ENCODE measurements at places on chromosomes 7 and 10. TPM values are rescaled to one million over a fixed set of nuclear protein-coding genes. Genes with fewer than 3 reads are reported as not detected.
A peak's percentile ranks its signal among the peaks of the same experiment; 100 is the strongest.

EPO gene
- 0.41 TPM for total RNA-seq

CDHR1 gene
- total RNA-seq = 1.8 TPM

AFAP1L2 gene
- 53.8 TPM for total RNA-seq

GPR85 gene
- 0.63 TPM for total RNA-seq

GSTO2 gene
- total RNA-seq = 55.8 TPM

TCF7L2 gene
- 4.7 TPM for total RNA-seq

PKD1L1 gene
- total RNA-seq = 0.07 TPM

MYPN gene
- total RNA-seq = not detected

SLC18A3 gene
- total RNA-seq = not detected

HABP2 gene
- not detected for total RNA-seq

TSPAN33 gene
- 1.4 TPM for total RNA-seq

PKD2L1 gene
- not detected for total RNA-seq

CACNB2 gene
- total RNA-seq = not detected

NUDT5 gene
- 114 TPM for total RNA-seq

NME8 gene
- not detected for total RNA-seq

SFRP5 gene
- not detected for total RNA-seq

PRPS1L1 gene
- not detected for total RNA-seq

DNA sequence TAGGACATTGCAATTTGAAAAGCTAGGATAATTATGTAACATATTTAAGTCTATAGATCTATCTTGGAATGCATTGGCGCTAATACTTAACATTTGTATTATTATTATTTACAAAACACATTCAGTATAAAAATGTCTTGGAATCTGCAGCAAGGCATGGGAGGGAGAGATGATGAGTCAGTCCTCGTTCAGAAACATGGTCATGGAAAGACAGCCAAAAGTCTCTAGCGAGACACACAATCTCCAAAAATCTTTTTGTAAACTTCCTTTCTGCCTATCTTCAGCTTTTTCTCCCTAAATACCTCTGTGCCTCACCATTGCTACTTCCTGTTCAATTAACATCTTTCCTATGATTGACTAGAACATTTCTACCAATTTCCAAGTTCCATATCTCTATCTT lies 188.4 kb upstream of the CACNA2D1 start:
- DNase-seq = no peak

GRCh38 chr7:98079891-98080648 lies 26.6 kb upstream of the LMTK2 start:
- no peak for DNase-seq

DNA sequence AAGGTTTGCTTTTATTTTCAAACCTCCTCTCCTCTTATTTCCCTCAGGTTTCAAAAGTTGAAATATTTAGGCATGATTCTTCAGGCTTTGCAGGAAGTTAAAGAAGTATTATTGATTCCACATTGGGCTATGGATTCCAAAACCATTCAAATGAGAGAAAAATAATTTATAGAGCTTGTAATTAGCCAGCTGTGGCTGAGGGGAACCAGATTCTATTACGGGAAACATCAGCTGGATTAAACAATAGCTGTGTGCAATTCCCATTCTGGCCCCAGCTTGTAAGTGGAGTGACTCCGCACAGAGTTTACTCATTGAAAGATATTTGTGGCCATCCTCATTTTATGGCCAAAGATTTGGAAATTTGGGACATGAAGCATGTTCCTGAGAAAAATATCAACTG lies 77.0 kb upstream of the PHYHIPL start:
- DNase-seq = no peak

- DNase-seq = no peak
Observed at GRCh38 chr7:16993543-16993942, 111.8 kb upstream of the AGR3 start.

DNA sequence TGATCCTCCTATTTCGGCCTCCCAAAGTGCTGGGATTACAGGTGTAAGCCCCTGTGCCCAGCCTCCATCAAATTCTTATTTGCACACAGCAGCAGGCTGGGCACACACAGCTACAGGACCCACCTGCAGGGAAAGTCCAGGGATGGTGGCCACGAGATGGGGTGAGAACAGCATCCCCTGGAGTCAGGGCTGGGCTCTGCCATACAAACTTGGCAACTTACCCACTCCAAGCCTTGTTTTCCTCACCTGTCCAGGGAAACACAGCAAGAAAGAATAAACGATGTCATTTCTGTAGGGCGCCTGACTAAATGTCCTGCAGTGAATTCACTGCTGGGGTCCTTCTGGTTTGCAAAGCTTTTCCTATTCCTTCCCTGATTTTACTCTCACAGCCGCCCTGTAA lies 5.5 kb downstream of the MYH16 start:
- DNase-seq = no peak

DNA sequence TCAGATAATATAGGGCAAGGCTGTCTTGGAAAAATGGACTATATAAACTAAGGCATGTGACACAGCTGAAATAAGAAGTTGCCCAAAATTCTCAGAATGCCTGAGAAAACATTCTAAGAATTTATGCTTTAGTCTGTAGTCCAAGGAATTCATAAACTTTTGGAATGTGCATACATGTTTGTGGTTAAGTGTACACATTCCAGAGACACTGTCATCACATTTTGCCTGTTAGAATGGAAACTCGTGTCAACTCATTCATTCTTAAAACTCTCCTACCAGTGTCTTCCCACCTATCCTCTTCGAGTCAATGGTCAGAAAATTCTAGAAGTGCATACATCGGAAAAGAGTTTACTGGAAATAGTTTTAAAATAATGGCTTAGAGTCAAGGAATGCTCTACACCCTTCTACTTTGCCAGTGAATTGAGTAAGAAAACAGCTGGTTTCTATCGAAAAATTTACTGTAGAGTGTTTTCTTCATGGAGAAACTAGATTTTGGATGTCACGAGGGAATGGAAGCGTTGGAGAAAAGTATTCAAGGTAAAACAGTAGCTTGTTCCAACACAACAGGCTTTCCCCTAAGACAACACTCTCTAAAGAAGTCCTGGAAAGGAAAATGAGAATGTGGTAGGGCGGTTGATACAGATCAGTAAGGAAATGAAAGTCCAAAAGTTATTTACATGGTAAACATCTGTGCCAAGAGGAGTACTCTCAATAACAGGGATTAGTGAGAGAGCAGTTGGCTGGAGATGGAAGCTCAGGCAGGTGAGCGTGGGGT lies 1177.6 kb upstream of the C7orf33 start:
- peak; percentile 58 for DNase-seq

- DNase-seq = no peak
Observed at GRCh38 chr7:141884539-141885225, 31.5 kb upstream of the OR9A4 start.

GRCh38 chr7:94972296-94972695 lies 64.9 kb downstream of the PPP1R9A start:
- no peak for DNase-seq

GRCh38 chr10:5582736-5583135 lies 58.0 kb downstream of the CALML3 start:
- no peak for DNase-seq

DNA sequence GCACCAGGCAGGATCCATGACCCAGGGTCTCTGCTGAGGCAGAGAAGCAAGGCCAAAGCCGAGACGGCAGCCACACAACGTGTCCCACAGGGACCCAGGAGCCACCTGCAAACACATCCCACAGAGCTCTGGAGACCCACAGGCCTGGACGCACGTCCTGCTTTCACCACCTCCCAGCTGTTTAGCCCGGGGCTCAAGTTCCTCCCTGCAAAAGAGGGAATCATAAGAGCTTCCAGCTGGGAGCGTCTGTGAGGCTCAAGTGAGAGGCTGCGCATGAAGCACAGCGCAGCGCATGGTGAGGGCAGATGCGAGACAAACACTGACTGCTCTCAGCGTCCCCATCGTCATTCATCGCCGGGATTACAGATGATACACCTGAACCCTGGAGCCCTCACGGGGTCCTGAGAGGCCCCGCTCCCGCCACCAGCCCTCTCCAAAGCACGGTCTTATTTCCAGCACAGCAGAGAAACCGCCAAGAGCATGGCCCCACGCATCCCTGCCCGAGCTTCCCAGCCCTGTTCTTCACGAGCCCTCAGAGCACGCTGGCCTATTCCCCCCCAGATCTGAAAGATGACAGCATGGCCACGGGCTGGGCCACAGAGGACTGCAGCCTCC lies 88.7 kb downstream of the MAD1L1 start:
- DNase-seq = no peak

- DNase-seq = no peak
Observed at GRCh38 chr7:140594131-140594691, 46.4 kb downstream of the DENND2A start.

DNA sequence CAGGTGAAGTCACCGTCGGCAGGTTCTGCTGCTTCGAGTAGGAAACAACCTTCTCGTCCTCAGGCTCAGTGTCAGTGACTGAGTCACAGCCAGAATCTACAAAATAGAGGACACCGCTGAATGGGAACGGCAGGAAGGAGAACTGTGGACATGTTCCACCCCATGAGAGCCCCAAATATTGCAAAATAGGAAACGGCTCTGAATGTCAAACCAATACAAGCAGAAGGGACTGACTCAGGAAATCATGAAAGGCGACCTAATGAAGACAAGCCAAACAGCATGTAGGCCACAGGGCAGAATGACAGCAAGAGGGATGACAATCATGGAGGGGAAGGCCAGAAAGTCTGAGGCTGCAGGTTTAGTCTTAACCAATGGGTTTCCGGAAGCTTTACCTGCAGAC lies 63.5 kb downstream of the PIK3AP1 start:
- no peak for DNase-seq

GRCh38 chr10:76640806-76641205 lies 996.8 kb downstream of the KCNMA1 start:
- no peak for DNase-seq

GRCh38 chr7:37645282-37646050 lies 38.1 kb upstream of the GPR141 start:
- DNase-seq = no peak

- no peak for DNase-seq
Observed at GRCh38 chr10:43734716-43735115, 86.0 kb upstream of the ZNF32 start.

DNA sequence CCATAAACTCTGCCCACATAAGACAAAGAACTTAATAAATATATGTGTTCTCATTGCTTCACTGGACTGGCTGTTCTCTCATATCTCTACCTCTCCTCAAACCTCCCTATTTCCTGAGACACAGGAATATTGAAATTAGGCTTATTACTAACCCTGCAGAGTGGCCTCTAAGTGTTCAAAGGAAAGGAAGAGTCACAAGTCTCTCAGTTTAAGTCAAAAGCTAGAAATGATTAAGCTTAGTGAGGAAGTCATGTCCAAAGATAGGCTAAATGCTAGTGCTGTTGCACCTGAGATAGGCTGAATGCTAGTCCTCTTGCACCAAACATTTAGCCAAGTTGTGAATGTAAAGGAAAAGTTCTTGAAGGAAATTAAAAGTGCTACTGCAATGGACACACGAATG lies 41.1 kb downstream of the GNAI1 start:
- no peak for DNase-seq

GRCh38 chr10:122176232-122177213 lies 94.6 kb upstream of the BTBD16 start:
- DNase-seq = no peak

- DNase-seq = no peak
Observed at GRCh38 chr10:8133146-8133545, 78.7 kb downstream of the GATA3 start.

DNA sequence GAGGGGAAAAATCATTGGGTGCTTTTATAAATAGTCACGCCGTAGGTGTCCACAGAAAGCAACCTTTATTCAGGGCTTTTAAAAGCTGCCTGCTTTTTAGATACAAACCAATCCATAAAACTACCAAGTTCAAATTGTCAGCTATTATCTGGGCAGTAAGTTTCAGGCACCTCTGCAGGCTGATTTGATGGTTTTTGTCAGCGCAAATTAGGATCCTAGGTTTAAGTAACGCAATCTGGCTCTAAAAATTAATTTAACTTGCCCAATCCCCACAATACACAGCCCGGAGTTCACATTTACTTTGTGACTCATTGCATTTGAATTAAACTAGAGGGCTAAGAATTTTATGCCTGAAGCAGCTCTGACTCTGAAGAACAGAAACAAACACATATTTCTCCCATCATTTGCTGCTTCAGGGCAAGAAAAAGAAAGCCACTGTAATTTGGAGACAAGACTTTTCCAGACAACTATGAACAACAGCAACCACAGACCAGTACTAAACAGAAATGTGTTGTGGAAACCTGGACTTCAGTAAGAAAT lies 43.3 kb downstream of the NRP1 start:
- peak; percentile 91 for DNase-seq

- DNase-seq = no peak
Observed at GRCh38 chr7:158358926-158359645, 228.5 kb downstream of the PTPRN2 start.

DNA sequence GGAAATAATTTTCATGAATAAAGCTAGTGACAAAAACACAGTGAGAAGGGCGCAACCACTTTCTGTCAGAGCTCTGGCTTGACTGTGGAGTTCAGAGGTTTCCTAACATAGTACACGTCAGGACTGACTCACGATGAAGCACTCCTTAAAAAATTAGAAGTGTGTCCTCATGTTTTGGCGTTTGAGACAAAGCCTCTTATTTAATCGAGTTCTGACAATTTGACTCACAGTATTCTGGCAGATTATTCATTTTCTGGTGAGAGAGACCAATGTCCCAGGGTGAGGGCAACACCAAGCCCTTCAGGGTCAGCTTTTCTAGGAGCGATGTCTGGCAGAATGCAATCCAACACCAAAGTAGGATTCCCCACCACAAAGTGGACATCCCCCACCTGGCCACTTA lies 108.7 kb downstream of the DIP2C start:
- peak; percentile 67 for DNase-seq

GRCh38 chr10:29501692-29502091 lies 133.1 kb downstream of the SVIL start:
- peak; percentile 76 for DNase-seq

DNA sequence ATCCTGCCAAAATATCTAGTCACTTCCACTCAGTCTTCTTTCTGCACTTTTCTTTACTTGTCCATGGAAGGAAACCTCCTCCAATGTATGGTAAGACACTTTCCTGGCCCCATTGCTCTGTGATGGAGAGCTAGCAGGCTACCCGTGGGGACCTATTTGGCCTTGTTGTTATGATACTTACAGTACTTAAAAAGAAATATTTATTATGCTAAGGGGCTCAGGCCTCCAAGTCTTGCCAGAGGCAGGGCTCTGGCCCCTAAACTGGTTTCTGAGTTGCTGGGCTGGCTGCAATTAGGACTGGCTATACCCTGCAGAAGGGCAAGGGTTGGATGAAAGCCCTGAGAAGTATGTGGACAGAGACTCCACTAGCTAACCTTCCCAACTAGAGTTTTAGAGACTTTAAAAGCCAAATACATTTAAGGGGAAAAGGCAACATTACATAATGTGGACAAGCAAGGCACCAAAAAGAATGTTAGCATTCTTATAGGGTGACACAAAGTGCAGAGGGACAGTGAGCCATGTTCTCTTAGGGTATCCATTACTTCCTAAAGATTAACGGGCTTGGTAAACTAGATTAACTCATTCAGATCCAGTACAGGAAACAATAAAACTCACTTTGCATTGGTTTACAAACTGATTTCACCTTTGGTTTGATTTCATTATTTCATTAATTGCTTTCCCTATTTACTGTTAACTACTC lies 84.9 kb upstream of the INHBA start:
- no peak for DNase-seq

- DNase-seq = peak; percentile 54
Observed at GRCh38 chr7:128728598-128728997, 10.6 kb upstream of the CALU start.

Data from foreskin keratinocyte (primary cell).